Stimulated activated CD8-positive, alpha-beta memory T cell treated with anti-CD3 and anti-CD28 coated beads, Interleukin-7, amount 100 ng/mL, for 1 hour (primary cell): ENCODE measurements at places on chromosomes 4 and X.
A peak's percentile ranks its signal among the peaks of the same experiment; 100 is the strongest.

DNA sequence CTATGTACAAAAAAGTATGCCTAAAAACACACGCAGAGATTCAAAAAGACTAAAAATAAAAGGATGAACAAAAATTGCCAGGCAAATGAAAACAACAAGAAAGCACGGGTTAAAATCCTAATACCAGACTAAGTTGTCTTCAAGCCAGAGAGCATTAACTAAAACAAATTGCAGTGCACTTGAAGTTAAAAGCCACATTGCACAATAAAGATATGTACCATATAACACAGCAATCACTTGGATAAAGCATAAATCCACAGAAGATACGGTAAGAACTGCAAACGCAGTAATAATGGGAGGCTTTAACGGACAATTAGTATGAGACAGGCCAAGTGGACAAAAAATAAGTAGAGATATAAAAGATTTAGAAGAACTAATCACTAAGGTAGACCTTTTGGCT, 14.9 kb downstream of the CCDC158 start:
- DNase-seq = no peak

GRCh38 chrX:6968231-6968630, 179.3 kb upstream of the STS start:
- DNase-seq = no peak

GRCh38 chrX:129931411-129932015, 25.5 kb downstream of the UTP14A start:
- DNase-seq = peak; percentile 34

DNA sequence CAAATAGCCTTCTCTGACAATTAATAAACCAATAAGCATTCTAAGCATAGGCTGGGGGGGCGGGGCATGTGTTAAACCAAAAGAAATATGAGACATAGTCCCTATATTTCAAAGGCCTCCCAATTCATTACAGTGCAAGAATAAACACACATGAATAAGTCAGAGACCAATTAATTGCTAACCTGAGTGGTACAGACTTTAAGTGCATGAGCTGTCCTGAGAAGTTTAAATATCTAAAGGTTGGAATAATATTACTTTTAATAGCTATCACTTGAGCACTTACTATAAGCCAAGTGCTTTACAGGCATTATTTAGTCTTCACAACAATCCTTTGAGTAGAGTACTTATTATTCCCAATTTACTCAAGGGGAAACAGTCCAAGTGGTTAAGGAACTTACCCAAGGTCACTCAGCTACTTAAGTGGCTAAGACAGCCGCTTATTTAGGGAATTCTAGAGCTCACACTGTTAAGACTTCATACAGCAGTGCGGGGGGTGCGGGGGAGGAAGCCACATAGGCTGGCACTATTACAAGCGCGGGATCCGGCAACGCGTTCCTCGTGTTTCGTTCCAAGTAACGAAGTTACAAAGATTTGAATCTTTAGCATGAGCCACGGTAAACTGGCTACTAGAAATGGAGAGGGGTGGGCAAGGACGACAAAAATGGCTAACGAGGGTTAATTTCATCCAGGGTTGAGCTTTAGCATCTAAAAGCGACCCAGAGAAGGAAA, 1.4 kb downstream of the THOC2 start:
- DNase-seq = no peak

- no peak for DNase-seq
Measured at GRCh38 chrX:13177921-13178566, 133.6 kb upstream of the FAM9C start.

- DNase-seq = no peak
Measured at GRCh38 chr4:47536966-47537365, 51.9 kb downstream of the ATP10D start.

GRCh38 chr4:184348311-184349233, 125.8 kb downstream of the IRF2 start:
- DNase-seq = no peak

DNA sequence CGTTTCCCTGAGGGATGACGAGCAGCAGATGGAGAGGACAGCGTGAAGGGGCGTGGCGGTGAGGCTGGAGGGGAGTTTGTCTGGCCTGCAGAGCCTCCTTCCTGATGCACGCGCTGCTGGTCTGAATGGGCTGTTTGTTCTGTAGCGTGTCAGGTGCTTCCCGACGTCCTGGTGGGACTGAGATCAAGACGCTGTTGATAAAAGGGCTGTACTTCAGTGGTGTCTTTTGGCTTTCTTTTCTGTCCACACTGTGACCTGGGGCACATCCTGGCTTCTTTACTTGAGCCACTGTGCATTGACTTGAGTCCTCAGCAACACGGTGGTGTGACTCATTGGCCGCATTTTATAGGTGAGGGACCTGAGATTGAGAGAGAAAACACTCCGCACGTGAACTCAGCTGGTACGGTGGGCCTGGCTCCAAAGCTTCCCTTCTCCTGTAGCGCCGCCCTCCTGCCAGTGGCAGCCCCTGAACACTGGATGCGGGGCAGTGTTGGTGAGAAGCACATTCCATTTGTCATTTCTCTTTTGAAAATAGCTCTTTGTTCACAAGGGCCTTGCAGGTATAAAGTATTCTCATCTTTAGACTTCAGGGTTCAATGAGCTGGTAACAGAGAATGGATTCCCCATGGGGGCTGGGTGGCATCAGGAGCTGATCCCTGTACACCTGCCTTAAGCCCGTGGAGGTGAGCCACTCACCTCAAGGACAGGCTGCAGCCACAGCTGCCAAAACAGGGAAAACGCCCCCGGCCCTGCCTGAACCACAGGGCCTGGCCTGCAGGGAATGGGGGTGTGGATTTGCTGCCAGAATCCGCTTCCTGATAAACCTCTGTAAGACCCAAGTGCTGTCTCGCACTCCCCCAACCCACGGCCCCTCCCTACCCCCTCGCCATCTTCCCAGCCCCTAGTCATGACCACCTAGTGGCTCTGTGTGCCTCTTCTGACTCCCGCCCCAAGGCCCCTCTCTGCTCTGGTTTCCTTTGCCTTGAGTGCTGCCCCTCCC, 29.2 kb downstream of the NSG1 start:
- DNase-seq = no peak

- DNase-seq = no peak
Measured at GRCh38 chr4:141238186-141238585, 17.5 kb downstream of the ZNF330 start.

DNA sequence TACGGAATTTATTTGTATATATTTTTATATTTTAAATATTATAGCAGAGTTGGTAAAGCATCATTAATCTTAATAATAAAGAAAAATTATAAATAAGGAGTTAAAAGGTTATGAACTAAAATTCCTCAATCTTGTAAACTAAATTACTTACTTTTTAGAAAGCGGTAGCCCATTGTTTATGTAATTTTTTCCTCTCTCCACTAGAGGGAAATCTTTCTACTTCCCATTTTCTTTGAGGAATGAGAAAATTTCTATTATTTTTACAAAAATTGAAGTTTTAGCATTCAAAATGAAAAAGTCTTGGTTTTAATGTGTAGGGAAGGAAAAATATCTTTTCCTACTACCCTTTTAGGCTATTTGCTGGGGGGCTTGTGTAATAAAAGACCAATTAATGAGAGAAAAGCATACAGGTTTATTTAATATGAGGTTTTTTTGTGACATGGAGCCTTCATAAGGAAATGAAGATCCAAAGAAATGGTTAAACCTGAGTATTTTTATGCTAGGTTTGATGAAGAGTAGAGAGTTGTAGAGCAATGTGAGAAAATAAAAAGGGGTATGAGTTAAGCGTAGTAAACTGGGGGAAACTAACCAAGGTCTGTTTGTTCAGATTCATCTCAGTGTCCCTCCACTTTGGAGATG, 68.7 kb upstream of the ADAD1 start:
- no peak for DNase-seq

- no peak for DNase-seq
Measured at GRCh38 chrX:70254063-70254400, 6.0 kb downstream of the P2RY4 start.

DNA sequence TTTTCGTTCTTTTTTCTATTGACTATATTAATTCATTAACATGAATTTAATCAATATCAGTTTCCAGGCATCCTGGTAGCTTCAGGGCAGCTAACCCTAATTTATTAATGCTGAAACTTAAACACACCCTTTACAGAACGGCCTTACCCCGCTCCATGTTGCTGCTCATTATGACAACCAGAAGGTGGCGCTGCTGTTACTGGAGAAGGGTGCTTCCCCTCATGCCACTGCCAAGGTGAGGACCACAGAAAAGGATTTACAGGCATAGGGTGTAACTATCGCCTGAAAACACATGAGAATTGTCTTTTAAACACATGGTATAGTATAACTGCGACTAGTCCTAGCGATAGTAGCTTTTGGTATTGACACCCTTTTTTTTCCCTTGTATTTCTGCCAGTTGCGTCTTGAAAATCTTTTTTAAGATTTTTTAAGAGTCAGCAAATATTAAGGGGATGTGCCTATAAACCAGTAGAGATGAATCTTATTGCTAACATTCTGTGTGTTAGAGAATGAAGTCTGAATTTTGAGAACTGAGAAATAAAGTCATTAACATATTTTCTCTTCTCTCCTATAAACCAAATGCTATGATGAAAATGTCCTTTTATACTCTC, 229.0 kb downstream of the ANK2 start:
- DNase-seq = no peak

GRCh38 chr4:13983189-13983790, 355.8 kb upstream of the BOD1L1 start:
- DNase-seq = no peak

GRCh38 chrX:100905620-100906019, 23.1 kb downstream of the XKRX start:
- DNase-seq = no peak

DNA sequence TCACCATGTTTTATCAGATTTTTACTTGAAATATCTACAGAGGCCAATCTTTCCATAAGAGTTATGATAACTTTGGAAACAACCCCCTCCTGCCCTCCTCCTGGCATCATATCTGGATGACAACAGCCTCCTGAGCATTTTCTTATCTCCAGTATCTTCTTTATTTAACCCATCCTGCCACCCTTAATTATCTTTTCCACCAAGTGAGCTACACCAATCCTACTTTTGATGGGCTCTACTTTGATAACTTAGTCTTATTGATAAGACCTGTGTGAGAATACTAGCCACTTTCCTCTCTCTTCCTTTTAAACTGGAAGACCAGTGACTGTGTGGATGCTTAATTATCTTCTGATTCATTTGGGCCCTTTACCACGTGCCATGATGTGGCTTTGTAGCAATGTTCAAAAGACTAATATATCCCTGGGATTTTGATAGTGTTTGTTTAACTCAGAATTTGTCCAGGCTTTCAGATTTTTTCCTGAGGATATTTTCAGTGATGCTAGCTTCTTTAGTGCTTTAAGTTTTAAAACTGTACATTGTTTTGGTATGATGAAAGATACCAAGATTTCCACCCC, 330.1 kb upstream of the GIMD1 start:
- no peak for DNase-seq

DNA sequence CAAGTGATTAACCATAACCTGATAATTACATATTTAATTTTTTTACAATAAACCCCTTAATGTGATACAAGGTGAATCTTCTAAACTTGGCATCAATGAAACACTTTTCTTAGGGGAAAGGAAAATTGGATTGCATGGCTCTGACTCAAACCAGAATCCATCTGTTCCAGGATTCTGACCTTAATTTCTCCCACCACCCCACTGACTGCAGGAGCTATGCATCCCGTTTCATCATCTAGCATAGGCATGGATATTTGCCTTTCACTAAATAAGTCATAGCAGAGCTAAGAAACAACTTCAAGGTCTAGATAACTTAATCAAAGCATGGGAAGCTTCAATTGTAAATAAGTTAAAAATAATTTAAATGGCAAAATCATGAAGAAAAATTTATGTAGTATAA, 156.3 kb downstream of the BTC start:
- DNase-seq = no peak

DNA sequence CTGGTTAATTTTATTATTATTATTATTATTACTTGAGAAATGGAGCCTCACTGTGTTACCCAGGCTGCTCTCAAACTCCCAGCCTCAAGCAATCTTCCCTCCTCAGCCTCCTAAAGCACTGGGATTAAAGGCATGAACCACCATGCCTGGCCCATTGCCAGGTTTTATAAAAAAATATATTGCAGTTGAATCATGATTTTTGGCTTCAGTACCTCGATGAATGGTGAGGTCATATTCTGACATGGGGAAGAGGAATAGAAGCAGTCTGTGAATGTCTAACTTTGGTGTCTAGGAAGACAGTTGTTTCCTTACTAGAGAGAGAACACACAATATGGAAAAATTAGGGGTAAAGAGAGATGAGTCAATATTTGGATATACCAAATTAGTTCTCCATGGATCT, 32.0 kb downstream of the CCSER1 start:
- no peak for DNase-seq

DNA sequence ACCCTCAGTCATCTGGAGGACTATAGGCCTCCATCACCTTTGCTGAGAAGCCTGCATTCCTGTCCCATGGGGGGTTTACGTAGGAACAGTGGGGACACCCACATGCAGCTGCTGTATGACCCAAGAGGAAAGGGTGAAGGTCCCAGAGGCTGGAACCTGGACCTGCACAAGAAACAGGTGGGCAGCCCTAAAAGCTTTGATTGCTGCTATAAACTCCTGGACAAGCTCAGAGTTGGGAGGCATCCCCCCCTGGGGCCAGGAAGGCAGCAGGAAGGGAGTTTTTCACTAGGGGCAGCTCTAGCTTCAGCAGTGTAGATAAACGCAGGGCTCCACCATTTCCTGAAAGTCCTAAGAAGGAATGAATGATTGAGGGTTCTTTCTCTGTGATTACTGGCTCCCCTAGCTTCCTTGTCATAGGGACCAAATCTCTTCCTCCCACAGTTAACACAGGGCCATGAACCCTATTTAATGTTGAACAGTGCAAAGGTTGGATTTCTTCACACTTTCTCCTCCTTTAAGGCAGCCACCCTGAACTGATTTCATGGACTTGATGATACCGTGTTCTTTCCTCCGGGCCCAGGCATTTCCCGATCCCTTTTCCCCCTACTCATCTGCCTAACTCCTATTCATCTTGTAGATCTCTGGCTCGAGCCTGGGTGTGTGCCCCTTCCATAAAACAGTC, 84.2 kb downstream of the CHRNA9 start:
- no peak for DNase-seq
